ENCODE measurements at places on chromosomes 2 and 18.

GRCh38 chr2:207162316-207162715 lies 3.4 kb downstream of the KLF7 start:
- no peak for DNase-seq

- no peak for DNase-seq
These were observed 30.3 kb downstream of the TFCP2L1 start for GRCh38 chr2:121254748-121255147.

- no peak for DNase-seq
These were observed 5.2 kb upstream of the SPAST start for GRCh38 chr2:32058130-32058529.

DNA sequence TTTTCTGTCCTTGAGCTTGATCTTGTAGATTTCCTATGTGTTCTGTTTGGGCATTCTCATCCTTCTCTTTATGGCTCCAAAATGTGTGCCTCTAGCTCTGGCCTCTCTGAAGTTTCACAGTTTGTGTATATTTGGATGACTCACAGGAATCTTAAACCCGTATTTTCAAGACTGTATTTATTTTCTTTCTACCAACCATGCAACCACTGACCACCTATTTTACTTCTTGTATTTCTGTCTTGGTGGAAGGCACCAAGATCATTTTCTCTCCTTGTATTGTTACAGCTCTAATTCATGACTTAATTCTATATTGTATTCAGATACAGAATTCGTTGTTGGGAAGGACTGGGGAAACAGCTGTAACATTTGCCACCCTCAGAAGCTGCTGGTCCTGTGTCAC lies 39.5 kb downstream of the ACSL3 start:
- no peak for DNase-seq

GRCh38 chr2:113799375-113799774 lies 42.9 kb upstream of the SLC35F5 start:
- no peak for DNase-seq

DNA sequence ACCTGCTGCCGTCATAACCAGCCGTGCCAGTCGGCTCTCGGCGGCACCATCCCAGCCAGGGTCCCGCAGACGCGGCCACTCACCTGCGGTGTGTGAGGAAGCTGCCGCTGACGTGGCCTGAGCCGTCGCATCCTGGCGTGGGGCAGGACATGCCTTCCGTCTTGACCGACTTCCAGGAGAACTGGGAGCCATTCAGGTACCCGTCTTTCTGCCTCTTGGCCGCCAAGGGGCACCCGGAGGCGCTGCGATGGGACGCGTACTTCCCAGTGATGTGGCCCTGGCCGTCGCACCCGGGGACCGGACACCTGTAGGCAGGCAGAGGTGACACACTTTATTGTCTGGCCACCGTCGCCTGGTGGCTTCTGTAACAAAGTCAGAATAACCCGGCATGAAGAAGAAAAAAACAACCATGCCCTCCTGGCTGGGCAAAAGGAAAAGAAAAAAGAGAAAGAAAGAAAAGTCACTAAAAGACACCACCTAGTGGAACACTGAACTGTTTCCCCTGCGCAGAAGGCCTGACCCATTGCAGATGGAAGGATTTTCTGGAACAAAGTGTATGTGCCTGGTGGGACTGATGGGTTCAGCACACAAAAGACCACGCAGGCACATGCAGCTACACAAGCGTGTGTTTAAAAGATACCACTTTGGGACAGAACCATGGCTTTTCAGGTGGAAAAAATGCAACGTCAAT lies 94.9 kb upstream of the PXDN start:
- DNase-seq: no peak

- no peak for DNase-seq
These were observed 182.6 kb downstream of the BCL11A start for GRCh38 chr2:60370814-60371213.

GRCh38 chr2:163269374-163270021 lies 430.9 kb upstream of the KCNH7 start:
- no peak for DNase-seq

GRCh38 chr2:174038462-174038861 lies 73.3 kb upstream of the SP3 start:
- no peak for DNase-seq

- no peak for DNase-seq
These were observed 570.6 kb upstream of the GCFC2 start for GRCh38 chr2:76281156-76281841.

DNA sequence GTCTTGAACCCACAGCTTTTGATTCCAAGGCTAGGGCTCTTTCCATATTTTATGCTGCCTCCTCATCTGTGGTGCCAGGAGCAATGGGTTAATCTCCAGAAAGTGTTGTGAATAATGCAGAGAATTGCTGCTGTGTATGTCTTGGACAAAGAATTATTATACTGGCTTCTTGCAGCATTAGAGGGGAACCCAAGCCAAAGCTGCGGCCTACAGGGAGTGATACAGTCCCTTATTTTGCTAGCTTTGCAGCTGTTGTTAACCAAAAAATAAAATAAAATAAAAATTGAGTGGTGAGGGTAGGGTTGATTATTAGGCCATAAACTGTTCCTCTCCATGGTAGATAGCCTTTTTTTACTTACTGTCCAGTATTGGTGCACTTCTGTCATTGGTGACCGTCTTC lies 16.7 kb downstream of the WIPF1 start:
- no peak for DNase-seq

GRCh38 chr2:218892693-218893348 lies 12.2 kb downstream of the WNT10A start:
- peak; percentile 72 for DNase-seq

DNA sequence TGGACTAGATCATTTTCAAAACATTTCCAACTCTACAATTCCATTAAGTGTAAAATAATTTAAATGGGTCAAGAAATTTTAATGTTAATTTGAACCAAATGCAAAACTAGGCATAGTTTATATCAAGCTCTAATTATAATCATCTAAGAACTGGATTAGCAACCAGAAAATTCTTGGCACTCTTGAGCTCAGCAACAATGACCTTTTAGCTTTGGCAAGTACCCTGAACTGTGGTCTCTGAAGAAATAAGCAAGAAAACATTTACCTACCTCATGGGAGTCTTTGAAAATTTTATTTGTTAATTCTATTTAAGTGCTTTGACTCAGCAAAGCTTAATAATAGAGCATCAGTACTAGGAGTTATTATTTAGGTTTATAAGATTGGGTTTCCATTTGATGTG lies 313.2 kb downstream of the SATB2 start:
- no peak for DNase-seq

DNA sequence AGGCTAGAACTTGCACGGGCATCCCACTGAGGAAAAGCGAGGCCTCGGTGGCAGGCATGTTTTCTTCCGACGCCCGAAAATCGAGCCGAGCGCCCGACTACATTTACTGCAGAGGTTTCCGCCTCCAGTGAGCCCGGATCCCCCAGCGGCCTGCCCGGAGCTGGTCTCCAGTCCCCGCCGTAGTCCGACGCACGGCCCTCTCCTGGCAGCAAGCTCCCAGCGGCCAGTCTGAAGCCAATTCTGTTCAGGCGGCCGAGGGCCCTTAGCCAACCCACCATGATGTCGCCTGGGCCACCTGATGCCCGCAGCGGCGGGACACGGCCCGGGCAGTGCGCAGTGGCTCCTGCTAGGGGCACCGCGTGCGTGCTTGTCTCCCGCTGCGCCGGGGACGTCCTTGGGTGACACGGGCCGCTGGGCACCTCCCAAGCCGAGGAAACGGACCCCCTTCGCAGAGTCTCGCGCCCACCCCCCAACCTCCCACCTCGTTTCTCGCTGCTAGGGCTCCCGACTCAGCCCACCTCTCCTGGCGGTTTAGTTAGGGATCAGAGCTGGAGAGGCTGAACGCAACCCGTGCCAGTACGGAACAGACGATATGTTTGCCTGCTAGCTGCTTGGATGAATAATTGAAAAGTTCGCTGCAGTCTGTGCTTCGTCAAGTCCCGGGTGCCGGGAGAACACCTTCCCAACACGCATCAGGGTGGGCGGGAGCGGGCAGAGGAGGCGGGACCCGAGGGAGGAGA lies 5.3 kb downstream of the ONECUT2 start:
- no peak for DNase-seq

DNA sequence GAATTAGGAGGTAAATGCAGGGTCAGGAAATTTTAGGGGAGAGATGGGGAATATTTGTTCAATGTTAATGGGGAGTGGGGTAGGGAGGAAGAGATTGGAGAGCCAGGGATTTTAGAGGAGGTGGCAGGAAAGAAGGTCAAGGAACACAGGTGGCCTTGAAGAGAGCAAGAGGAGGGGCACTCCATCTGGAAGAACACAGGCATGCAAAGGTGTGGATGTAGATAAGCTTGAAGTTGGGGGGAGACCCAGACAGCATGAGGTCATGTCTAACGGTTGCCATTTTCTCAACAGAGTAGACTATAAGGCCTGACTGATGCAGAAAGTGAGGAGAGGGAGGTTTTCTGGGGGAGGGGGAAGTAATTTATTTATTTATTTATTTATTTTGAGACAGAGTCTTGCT lies 77.5 kb downstream of the MAIP1 start:
- no peak for DNase-seq

DNA sequence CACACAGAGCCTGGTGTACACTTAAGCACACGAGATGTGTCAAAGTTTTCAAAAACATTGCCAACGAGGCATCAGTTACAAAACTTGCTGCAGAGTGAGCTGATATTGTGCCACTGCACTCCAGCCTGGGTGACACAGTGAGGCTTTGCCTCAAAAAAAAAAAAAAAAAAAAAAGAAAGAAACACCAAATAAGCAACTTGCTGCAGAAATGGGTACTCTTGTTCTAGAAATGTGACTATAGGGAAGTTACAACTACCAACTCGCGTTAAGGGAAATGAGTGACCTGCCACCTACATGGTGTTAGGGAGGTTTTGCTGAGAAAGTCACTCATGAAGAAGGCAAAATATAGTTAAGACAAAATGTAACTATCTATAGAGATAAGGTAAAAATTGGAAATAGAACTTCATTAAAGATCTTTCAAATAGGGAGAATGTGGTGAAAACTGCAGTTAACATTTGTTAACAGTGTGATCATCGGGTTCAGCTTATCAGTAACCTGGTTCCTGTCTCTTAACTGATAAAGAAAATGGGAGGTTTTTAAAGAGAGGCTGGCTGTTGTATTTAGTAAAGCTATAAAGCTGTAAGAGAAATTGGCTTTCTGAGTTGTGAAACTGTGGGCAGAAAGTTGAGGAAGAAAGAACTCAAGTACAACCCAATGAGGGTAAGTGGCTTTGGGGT lies at the start of gene IL1RL1:
IL1RL1 (plus strand) TSS at position 600 of the 677 bp plus-strand sequence. CDS start 26,702 bp downstream, outside the sequence.
- DNase-seq: no peak

DNA sequence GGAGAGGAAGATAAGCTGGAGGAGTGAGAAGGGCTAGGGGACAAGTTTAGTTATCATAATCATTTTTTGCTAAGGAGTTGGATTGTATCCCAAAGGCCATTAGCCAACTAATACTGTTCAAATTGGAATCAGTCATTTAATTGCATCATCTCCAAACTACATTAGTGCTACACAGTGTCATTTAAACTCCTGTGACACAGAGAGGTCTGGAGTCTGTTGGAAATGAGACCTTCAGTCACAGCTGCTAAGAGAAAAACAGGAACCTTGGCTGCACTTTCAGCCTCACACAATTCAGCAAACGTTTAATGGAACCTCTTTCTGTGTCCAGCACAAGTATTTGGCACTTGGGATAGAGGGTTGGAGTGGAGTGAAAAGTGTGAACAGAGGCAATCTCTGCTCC lies 175.5 kb upstream of the MGAT5 start:
- no peak for DNase-seq

DNA sequence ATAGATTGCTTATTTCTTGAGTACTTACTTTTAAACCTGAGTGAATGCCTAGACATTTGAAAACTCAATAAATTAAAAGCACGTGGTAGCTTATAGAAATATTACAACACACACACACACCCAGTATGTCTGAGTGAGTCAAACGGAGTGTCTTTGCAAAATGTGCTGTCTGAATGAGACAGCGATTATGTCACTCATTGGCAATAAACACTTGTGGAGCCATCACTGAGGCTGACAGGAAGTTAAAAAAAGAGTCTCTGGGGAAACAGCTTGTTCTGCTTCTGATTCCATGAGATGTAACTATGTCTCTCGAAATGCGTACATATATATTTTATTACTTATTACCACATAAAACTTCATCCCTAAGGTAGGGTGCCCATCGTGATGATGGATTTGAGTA lies 22.3 kb upstream of the VPS4B start:
- no peak for DNase-seq

DNA sequence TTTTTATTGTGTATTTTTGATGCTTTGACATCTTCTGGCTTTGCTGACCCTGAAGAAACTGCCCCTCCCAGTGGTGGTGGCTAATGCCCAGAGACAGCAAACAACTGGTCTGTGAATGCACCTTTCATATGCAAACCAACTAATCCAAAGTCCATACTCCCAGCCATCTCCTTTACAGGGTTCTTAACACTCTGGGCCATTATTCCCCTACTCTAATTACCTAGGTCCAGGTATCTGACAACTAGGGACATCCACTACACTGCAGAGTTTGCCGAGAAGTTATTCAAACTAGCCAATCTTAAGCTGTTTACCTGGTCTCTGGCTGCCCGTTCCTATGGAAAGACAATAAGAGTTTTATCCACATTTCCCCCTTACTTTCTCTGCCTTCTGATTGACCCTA lies 73.6 kb downstream of the FSHR start:
- DNase-seq: no peak

- DNase-seq: peak; percentile 10
These were observed 207.5 kb downstream of the SPP2 start for GRCh38 chr2:234257859-234258561.

- DNase-seq: no peak
These were observed 119.9 kb upstream of the NDUFV2 start for GRCh38 chr18:8982416-8983183.

GRCh38 chr2:96887493-96888012 lies 17.7 kb upstream of the SEMA4C start:
- DNase-seq: no peak

DNA sequence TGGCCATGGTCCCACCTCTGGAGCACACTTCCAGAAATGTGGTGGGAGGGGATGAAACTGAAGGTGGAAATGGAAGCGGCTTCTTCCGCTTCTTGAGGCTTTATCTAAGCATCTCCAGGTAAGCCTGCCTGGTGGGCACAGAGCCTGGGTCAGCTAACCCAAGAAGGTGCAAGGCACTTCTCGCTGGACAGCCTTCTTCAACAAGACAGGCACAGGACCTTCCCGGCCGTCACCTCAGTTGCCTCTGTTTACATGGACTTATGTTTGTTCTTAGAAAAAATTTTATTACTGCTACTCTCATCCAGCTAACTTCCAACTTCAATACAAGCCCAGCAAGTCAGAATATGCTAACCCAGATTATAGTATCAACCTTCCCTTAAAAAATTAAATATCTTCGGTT lies 51.9 kb downstream of the SRD5A2 start:
- DNase-seq: no peak

DNA sequence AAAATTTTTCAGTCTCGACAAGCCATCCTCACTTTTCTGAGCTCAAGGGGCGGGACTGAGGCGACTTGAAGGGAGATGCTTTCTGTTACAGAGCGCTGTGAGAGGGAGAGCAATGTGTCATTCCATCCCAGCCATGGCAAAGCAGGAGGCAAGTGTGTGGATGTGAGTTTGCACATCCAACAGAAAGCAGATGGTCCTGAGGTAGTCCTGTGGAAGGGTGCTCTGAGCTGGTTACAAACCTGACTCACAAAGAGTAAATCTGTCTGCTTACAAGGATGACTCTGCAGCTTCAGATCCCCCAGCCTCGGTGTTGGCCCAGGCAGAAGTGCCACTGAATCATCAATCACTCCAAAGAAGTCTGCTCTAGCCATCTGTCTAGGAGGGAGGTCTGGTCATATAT lies 482.0 kb upstream of the DCC start:
- no peak for DNase-seq

GRCh38 chr2:136448986-136449780 lies 316.2 kb upstream of the THSD7B start:
- no peak for DNase-seq
